ENCODE measurements at places on chromosomes 6 and 20.

GRCh38 chr6:106223300-106223930, 102.1 kb downstream of the ATG5 start:
- peak; percentile 49 for DNase-seq

GRCh38 chr6:80022803-80023202, 18.4 kb downstream of the TTK start:
- DNase-seq: no peak

DNA sequence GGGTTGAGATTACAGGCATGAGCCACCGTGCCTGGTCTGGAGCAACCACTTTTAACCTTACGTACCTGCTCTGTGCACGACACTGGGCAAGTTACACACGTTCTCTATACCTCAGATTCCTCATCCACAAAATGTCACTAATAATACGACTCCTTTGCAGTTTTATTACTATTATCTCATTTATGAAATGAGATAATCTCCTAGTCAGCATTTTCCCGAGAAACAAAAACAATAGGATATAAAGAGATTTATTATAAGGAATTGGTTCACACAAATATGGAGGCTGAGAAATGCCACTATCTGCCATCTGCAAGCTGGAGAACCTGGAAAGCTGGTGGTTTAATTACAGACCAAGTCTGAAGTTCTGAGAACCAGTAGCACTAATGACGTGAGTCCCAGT, 12.0 kb upstream of the KIF13A start:
- no peak for DNase-seq

DNA sequence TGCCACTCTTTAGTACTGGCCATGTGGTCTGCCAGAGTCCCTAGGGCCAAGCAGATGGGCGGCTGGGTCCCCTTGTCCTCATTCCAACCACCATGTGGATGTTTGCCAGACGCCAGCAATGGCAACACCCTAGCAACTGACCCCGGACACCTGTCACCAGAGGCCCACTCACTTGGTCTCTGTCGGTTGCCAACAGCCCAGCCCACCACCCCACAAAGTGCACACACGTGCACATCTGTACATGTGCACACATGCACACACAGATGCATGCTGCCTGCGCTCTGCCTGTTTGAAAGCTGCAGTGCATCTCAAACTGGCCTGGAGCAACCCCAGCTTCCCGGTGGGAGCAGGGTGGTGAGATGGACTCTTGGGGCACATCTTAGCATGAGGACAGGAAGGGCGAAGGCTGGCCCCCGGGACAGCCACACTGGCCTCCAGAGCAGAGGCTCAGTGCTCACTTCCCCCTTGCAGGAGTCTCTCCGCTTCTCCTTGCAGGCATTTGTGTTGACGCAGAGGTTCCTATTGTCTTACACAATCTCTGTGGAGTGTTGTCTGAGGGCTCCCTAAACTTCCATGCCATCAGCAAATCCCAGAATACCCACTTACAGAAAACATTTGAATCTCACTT, 54.0 kb downstream of the PSMG4 start:
- no peak for DNase-seq

GRCh38 chr6:44020664-44021425, 106.4 kb downstream of the MRPL14 start:
- DNase-seq: no peak

DNA sequence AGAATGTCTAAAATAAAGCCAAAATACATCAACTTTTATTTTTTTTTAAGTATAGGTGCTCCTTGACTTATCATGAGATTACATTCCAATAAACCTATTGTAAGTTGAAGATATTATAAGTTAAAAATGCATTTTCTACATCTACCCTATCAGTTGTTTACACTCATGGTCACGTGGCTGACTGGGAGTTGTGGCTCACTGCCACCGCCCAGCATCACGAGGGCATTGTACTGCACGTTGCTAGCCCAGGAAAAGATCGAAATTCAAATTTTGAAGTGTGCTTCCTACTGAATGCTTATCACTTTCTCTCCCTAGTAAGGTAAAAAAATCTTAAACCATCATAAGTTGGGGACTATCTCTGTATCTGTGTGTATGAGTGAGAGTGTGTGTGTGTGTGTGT, 126.6 kb upstream of the RIN2 start:
- no peak for DNase-seq

- no peak for DNase-seq
Observed at GRCh38 chr20:55540013-55540412, 465.3 kb downstream of the CBLN4 start.

DNA sequence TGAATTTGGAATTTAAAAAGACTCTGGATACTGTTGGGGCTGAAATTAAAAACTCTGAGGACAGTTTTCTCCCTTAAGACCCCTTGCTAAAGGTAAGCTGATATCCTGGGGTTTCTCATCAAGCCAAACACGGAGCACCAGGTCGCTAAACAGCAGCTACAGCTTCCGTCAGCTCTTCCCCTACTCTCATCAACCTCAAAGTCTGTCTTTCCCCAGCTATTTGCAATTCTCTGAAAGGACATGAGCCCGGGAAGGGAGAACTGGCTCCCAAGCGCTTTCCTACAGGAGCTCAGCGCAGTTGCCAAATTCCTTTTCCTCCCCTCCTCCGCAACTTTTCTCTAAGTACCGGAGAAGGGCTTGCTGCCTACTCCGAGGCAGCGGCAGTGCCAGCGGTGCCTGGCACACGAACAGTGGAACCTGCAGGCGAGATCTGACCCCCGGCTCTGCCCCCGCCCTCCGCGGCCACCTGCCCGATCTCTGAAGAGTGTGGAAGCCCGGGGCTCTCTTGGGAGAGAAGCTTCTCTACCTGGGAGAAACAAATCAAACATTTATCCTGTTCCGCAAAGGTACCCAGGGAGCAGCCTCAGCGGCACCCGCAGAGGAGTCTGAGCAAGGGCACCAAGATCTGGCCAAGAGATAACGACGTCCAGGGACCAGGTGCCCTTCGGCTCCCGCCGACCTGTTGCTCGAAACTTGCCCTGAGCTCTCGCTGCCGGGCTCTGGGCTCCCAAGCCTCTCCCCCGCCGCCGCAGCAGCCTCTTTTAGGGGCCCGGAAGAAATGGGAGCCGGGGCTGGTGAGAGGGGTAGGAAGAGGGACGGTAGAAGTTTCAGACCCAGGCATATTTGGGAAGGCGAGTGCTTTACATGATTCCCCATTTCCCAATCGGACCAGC, 2.2 kb downstream of the CBLN4 start:
- DNase-seq: no peak

Data from stimulated activated CD4-positive, alpha-beta T cell treated with anti-CD3 and anti-CD28 coated beads, Interleukin-1b, Interleukin-23, amount 100 ng/mL, for 1 hour (primary cell).